Substantia nigra (tissue), 51 donors: ENCODE measurements at places on chromosomes 2 and 18.

DNA sequence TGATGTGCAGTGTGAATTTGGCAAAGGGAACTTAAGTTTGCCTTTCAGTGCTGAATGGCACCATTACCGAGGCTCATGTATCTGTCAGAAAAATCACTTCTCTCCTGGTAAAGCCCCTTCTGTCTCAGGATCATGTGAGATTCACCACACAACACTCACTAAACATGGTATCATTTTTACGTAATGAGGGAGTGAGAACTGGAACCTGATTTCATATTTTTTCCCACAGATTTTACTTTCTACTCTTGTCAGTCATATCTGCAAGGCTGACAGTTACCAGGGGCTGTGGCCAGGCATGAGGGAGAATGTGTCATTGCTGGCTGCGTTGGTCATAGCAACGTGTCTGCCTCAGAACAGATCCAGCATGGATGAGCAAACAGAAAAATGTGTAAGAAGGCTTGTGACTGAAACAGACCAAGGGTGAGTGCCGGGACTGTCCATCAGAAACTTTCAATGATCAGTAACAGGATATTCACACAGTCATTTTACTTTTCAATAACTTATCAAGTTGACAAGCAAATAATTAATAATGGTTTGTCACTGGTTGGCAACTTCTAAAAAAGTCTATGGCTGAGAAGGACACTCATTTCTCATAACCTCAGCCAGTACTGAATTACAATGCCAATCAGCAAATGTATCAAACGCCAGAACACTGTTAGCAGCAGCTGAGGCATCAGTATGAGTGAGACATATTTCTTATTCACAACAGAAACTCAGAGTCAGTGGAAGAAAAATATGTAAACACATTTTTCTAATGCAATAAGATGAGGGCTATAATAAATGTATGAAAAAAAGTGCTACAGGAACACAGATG lies 100.5 kb downstream of the CDC42EP3 start:
- DNase-seq = no peak

DNA sequence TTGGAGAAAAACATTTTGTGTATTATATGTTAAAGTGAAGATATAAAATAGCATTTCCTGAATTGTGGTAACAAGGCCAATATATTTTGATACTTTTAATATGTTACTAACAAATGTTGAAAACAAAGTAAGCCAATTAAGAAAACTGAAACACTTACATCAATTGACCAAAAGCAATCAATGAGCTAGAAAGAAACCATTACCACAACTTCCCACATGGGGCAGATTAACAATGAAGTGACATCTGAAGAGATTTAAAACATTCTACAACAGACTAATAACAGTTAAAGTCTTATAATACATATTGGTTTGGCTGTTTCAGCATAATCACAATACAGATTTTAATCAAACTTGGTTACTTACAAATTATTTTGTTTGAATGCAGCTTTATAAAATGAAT lies 282.4 kb upstream of the NETO1 start:
- DNase-seq = no peak

GRCh38 chr2:26269571-26270158 lies 24.9 kb downstream of the HADHB start:
- DNase-seq = no peak

DNA sequence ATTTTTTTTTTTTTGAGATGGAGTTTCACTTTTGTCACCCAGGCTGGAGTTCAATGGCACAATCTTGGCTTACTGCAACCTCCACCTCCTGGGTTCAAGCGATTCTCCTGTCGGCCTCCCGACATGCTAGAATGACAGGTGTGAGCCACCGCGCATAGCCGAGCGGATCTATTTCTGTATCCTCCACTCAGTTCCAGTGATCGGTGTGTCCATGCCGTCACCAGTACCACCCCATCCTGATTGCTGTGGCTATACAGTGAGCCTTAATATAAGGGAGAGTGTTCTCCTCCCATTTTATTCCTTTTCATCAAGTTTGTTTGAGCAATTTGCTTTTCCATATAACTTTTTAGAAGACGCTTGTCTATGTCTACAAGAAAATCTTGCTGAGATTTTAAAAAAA lies 35.2 kb downstream of the RFX8 start:
- no peak for DNase-seq

GRCh38 chr2:143117225-143117624 lies 12.0 kb upstream of the ARHGAP15 start:
- DNase-seq = no peak
